Midbrain (tissue), 1 donor: ENCODE measurements at places on chromosomes 6 and 20.

GRCh38 chr6:98469141-98469540 is 365.2 kb upstream of the POU3F2 start:
- DNase-seq: no peak

DNA sequence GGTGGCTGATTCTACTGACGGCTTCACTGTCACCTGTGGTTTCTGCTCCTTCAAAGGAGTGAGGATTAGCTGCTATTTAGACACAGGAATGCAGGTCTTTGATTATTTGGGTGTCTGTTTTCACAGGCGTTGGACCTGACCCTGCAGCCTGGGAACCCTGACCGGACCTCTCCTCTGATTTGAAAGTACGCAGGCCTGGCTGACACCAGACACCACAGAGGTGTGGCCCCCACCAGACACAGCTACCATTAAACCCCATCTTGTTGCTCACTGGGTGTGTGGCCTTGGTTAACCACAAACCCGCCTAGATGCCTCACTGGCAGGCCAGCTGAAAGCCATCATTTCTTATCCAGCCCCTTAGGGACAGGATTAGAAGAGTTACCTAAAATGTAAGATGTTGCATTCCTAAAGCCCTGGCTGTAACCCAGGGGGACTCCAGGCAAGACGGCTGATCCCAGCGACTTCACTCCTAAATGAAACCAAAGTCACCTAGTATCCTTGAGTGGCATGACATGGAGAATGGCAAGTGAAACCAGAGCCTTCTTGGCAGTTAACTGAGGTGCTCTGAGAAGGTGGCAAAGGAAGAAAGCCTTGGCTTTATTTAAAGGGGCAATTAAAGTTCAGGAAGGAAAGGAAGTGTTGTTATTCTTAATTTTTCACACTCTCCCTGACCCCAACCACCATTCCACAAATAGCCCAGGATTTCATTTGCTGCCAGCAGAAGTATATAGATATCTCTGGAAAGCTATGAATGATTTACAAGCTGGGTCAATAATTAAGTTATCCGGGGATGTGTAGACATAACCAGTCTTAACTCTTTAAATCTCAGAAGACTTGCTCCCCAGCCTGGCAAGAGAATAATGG is 169.9 kb downstream of the QRSL1 start:
- DNase-seq: no peak

DNA sequence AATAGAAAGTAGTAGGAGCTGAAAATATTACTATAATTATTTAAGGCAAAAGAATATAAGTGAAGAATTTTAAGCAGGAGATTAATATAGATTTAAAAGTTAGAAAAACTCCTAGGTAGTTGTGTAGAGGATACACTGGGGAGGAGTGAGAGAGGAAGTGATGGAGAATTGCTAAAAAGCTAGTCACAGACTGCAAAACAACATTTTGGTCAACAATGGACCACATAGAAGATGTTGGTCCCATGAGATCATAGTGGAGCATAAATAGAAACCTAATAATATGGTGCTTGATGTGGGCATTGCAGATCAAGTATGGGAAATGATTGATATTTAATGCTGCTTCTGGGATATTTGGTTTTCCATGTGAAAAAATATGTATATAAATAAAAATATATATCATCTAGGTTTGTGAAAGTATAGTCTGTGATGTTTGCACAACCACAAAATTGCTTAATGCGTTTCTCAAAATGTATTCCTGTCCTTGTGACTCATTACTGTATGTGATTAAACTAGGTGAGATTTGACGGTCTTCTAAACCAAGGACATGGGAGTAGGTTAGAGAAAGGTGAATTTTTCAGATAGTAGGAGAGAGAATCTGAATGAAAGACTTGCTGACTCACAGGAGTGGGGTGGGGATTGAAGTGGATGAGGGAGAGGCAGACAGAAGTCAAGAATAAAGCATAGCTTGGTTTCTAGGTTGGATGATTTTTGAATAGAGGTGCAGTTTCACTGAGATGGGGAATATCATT is 174.0 kb downstream of the BCKDHB start:
- no peak for DNase-seq

- DNase-seq: no peak
Observed at GRCh38 chr6:51868591-51869355, 218.6 kb downstream of the PKHD1 start.
